ENCODE measurements at places on chromosomes 1 and 21.

DNA sequence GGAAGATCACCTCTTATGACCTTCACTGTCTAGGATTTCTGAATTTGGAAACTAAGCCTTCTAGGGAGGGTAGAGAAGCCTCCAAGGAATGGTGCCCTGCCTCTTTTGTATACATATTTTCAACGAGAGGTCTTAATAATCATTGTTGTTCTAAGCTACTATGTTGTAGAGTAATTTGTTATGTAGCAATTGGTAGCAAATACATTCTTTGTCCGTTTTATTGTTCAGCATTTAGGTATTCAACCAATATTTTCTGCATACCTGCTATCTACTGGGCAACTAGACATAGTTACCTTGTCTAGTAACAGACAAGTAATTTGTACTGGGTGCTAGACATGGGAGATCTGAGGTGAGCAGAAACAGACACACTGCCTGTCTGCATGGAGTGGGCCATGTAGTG lies 20.8 kb upstream of the NCF2 start:
- no peak for DNase-seq

- DNase-seq: no peak
Measured at GRCh38 chr1:204454476-204454875, 40.1 kb downstream of the PIK3C2B start.

- DNase-seq: no peak
Measured at GRCh38 chr1:83822208-83822607, 176.7 kb downstream of the TTLL7 start.

DNA sequence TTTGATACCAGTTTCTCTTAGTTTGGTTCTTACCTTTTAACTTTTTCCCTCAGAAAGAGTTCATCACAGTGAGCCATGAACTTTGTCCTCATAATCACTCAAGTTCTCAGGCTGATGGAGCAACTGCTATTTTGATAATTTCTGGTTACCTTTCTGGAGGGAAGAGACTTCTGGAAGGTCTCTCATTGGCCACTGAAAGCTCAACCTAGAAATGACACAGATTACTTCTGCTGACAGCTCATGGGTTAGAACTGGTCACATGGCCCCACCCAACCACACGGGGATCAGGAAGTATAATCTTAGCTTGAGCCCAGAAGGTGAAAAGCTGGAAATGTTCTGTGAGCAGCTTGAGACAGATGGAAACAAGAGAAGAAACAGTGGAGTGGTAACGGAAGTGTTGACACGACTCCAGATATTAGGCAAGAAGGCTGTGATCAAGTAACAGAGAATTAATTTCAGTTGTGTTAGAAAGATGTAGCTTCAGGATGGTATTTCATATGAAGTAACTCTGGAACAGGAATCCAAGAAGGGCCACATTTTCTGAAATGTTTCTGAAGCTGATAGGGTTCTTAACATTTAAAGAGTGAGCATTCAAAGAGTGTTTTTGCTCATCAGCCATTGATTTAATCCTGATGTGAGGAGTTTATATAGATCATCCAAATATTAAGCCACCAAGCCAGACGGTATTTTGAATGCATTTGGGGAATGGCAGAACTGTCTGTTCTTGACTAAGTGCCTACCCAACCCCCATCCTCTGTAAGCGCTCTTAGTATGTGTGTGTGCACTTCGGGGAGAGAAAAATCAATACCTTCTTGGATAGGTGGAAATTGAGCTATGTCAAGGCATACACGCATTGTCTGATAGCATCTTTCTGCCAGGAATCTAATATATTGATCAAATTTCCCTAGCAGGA lies 21.9 kb upstream of the XPR1 start:
- no peak for DNase-seq

DNA sequence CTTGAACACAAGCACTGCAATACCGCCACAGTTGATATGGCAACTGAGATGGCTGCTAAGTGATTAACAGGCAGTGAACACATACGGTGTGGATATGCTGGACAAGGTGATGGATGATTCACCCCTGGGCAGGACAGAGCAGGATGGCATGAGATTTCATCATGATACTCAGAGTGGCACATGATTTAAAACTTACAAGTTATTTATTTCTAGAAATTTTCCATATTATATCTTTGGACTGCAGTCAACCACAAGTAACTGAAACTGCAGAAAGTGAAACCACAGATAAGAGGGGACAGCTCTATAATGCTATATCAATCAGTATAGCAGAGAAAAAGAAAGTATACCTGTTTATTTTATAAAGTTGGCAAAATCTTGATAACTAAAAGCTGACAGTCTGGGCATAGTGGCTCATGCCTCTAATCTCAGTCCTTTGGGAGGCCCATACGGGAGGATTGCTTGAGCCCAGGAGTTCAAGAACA lies 47.9 kb downstream of the PHACTR4 start:
- no peak for DNase-seq

DNA sequence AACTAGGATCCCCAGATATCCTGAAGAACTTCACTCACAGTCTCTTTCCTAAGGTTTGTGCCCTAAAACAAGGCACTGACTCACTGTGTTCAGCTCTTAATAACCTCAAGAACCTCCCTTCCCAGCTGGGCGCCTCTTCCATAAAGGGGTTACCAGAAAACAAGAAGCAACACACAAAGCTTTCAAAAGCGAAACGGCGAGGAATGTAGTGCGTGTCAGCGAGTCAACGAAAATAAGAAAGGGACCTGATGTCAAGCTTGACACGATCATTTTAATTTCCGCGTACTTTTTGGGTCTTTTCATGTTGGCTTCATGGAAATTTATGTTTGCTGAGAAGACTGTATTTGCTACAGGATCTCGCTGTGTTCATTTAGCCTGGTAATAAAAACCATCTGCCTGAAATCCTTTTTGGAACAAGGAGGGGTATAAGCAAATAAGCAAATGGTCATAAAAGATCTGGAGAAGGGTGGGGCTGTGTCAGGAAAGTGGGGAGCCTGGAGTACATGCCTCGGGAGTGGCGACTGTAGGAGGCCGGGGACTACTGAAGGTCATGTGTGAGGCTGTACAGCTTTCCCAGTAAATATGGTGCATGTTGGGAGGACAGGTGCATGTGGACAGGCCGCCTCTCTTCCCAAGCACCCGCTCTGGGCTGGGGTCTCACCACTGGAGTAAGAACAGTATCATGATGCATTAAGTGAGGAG lies 11.4 kb upstream of the CLDN14 start:
- no peak for DNase-seq
